SW 1271 (cell line): ENCODE measurements at places on chromosomes 6 and 20.

DNA sequence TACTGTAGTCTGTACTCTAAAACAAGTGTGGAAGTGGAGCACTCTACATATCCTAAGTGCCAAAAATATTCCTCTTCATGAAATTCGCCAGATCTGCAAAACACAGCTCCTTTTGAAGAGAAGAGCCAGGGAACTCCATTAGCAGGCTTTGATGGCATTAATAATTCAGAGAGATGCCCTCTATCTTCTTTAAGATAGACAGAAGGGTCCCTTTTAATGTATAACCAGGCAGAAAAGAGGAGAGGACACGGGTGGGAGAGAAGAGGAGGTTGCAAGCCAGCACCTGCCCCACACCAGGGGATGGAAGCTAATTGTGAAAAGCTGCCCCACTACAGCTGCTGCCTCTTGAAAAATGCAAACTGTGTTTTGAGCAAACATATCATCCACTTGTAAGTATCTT is 3.7 kb upstream of the RFPL4B start:
- no peak for DNase-seq

DNA sequence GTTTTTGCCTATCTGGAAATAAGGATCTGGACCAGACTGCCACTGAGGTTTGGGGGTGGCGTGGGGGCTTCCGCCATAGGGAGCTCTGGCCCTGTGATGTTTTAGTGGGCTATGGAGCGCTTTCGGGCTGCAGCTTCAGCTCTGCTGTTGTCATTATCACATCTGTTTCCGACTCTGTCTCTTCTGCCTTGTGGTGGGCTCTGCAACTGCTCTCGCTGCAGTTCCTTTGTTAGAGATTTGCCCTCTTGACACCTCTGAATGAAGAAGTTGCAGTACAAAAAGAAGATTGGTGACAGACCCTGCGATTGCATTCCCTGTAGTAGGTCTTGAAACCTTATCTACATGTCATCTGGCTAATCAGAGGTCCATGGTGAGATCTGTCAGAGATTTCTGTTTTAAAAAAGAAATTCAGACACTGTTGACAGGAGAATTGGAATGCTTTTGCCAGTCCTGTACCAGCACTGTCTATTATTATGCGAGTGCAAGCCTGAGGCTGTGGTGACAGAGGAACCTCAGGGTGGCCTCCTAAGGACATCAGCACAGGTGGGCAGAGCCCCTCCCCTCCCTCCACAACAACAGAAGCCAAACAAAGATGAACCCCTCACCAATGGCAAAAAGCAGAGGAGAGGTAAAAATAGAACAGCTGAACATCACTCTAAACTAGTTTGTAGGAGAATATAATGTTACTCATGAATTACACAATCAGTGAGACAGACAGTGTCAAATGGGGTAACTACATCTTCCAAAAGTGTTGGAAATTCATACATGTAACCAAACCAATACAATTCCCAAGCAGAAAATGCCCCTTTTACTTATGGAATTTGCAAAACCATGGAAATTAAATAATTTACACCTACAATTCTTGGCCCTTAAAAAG is 63.5 kb upstream of the DEFB112 start:
- DNase-seq = no peak

- DNase-seq = no peak
Measured at GRCh38 chr6:139879823-139880356, 505.4 kb upstream of the CITED2 start.

DNA sequence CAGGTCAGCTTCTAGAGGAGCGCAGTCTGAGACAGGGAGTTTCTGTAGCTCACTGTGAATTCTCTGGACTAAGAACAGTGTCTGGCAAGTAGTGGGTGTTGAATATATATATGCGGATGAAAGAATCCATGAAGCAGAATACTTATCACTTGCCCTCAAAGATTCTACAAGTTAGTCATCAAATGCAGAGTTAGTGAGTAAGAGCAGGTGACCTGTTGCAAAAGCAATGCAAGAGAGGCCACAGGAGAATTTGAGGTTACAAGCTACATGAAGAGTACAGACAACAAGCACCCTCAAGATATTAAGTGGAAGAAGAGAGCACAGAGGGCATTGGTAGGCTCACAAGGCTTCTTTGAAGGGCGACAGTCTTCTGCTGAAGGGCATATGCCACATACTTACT is 103.4 kb upstream of the BTBD3 start:
- no peak for DNase-seq

DNA sequence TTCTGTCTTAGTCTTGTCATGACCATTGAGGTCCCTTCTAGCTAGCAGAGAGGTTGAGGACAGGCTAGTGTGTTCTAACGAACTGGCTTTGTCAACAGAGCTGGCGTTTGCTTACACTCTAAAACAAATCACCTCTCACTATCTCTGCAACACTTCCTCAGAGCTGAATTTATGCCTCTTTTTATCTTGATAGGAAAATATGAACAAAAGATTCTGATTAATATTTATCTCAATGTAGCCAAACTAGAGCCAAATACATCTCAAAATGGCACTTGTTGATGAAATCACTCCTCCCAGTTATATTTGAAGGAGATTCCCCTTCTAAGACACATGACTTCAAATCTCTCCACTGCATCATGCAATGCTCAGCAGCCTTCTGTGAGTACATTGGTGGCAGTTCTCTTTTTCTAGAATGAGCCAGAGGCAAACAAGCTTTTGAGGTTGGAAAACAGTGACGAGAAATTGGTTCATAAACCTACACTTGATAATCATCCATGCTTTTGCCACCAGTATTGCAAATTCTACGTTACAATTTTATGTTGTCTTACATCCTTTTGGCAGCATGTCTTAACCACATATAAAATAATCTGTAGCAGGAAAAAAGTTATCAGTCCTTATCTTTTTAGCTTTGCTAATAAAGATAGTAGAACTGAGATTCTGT is 615.7 kb upstream of the CITED2 start:
- DNase-seq = no peak

GRCh38 chr6:62283796-62284411 is 2.1 kb downstream of the KHDRBS2 start:
- DNase-seq = no peak

- no peak for DNase-seq
Measured at GRCh38 chr20:38692436-38693411, 31.6 kb upstream of the SLC32A1 start.

- DNase-seq = no peak
Measured at GRCh38 chr6:74256381-74256780, 560.4 kb downstream of the CD109 start.

GRCh38 chr6:120407696-120408095 is 926.6 kb downstream of the TBC1D32 start:
- no peak for DNase-seq

GRCh38 chr20:33076662-33077372 is 2.6 kb upstream of the BPIFB4 start:
- no peak for DNase-seq

DNA sequence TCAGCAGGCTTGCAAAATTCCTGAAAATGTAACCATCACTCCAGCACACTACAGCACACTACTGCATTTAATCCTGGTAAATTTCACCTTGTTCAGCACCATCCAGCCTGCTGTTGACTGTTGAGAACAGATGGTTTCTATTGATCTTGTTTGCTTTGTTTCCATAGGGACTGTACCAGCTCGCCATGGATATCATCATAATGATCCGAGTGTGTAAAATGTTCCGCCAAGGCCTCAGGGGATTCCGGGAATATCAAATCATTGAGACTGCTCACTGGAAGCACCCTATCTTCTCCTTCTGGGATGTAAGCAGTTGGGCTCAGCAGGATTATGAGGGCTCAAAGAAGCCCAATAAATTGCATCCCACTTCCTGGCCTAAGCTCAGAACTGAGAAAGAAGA is 4.1 kb downstream of the CNBD2 start:
- no peak for DNase-seq

GRCh38 chr6:55009131-55009530 is 162.6 kb downstream of the FAM83B start:
- no peak for DNase-seq

DNA sequence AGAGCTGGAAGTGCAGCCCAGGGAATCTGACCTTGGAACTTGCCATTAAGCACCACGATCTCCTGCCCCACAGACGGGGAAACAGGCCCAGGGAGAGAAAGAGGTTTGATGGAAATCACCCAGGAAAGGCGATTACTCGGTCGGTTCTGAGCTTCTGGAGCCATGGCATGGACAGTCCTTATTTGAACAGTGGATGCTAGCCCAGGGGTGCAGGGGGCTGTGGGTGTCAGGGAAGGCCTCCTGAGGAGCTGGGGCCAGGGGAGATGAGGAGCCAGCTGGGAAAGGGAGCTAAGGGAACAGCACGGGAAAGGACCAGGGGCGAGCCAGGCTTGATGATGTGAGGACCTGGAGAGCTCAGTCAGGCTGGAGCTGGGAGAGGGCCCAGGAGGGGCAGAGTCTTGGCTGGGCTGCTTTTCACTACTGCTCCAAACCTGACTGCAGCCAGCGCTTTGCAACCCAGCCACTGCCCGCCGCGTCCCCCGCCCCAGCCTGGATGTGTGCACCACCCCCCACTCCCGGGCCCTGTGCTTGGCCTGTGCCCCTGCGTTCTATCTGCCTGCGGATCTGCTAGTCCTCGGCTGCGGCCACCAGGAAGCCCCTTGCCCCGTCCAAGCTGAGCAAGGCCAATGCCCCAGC is 17.8 kb downstream of the SUN5 start:
- no peak for DNase-seq
